ENCODE measurements at places on chromosomes 4 and X. TPM values are rescaled to one million over a fixed set of nuclear protein-coding genes. Genes with fewer than 3 reads are reported as not detected.

SMIM31 gene
- not detected for total RNA-seq

CXorf49B gene
- total RNA-seq = not detected

PRRG3 gene
- 0.73 TPM for total RNA-seq

USP17L17 gene
- not detected for total RNA-seq

GIMD1 gene
- total RNA-seq = not detected

DKK2 gene
- total RNA-seq = 0.39 TPM

RAB41 gene
- not detected for total RNA-seq

G3BP2 gene
- 104 TPM for total RNA-seq

MAGEE2 gene
- not detected for total RNA-seq

S100P gene
- not detected for total RNA-seq

MORC4 gene
- 19.8 TPM for total RNA-seq

VCX3B gene
- total RNA-seq = not detected

GLRB gene
- 1.5 TPM for total RNA-seq

All from subcutaneous preadipocyte (primary cell).